ENCODE measurements at places on chromosomes 5 and 9. TPM values are rescaled to one million over a fixed set of nuclear protein-coding genes. Genes with fewer than 3 reads are reported as not detected.

DOCK8 gene
- 22.8 TPM for total RNA-seq

CATSPER3 gene
- total RNA-seq = not detected

SDHA gene
- total RNA-seq = 201 TPM

CHSY3 gene
- total RNA-seq = 7.6 TPM

PCDHB10 gene
- total RNA-seq = 6.1 TPM

LCN10 gene
- not detected for total RNA-seq

SLC36A3 gene
- not detected for total RNA-seq

GARIN3 gene
- total RNA-seq = not detected

ADAM19 gene
- total RNA-seq = 16.5 TPM

CER1 gene
- not detected for total RNA-seq

- no peak for DNase-seq
These were observed 54.0 kb downstream of the GPR21 start for GRCh38 chr9:123087359-123087888.

- DNase-seq = no peak
These were observed 9.9 kb downstream of the REEP2 start for GRCh38 chr5:138448481-138449398.

GRCh38 chr9:137428841-137429545 lies 5.8 kb downstream of the NOXA1 start:
- DNase-seq = no peak

- no peak for DNase-seq
These were observed 957.8 kb upstream of the TYRP1 start for GRCh38 chr9:11735391-11735790.

DNA sequence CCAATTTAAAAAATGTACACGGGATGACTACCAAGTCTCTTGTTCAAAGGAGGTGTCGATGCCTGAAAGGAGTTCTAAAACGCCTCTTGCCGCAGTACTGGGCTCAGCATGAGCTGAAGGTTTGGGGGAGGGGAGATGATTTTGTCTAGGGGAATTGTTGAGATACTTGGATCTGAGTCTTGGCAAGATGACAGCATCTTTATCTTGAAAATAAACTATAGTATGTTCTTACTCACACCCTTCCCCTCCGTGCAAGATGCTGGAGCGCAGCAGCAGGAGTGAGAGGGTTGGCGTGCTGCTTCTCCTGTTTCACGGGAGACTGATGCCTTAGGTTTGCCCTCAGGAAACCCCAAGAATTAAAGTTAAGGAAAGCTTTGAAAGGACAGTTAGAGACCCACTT lies 47.3 kb downstream of the FAM78A start:
- DNase-seq = no peak

DNA sequence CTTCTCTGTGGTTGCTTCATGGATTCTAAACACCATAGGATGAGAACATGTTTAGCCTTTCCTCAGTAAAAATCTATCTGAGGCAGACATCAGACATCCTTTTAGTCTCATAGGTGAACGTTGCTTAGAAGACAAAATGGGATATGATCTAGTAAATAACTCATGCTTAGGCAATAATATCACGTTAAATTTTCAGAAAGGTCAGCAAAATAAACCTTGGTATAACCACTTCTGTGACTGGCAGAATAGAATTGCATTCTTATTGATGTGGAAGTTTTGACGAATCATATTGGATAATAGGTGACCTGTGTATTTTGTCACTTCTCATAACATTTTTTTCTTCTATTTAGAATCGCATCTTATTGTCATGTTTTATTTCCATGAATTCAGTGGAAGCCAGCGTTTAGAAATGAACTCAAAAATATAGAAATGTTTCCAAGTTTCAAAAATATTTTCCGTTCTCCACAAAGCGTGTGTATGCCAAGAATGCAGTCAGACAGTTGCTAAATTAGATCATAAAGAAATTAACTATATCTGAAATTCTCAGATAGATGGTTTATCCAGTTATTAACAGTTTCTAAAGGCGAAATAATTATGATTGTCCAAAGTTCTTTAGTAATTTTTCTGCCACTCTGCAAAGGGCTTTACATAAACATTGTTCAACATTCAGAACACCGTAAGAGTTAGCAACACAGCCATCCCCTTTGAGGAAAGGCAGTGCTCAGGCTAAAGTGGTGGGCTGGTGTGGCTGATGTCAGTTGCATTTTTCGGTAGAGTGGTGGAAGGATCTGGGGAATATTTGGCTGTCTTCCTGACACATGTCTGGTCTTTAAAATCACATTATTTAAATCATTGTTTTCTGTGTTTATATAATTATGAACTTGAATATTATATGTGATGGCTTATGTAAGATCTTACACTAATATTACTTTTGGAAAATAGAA lies 827.2 kb downstream of the MTRR start:
- DNase-seq = peak; percentile 46

DNA sequence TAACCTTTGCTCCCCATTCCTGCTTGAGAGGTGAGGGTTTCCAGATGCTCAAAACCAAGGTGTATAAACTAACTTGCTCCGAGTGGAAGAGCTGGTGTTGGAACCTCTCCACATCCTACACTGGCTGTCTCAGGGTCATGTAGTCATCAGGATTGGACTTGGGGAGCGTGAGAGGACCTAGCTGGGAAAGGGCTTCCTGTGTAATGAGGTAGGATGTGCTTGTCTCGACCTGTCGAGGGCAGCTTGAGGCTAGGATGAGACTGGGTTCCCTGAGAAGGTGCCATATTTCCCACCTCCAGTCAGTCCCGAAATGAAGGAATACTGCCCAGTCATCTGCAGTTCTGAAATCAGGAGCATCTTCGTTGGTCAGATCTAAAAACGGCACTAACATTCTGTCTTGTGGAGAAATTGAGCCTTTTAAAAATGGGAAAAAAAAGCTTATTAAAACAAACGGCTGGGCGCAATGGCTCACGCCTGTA lies 1.3 kb downstream of the CCNI2 start:
- no peak for DNase-seq

DNA sequence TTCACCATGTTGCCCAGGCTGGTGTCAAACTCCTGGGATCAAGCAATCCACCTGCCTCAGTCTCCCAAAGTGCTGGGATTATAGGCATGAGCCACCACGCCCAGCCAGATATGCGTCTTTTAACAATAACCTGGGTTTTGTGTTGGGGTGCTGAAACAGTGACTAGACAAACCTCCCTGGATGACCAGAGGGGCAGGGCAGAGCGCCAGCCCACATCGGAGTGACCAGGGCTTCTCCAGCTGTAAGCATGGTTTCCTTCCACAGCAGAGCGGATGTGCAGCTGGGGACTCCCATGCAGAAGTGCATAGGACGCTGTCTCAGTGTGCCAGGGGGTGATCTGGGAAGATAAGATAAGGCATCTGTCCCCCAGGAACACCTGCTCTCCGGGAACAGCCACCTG lies 244.9 kb downstream of the IRX2 start:
- no peak for DNase-seq

- no peak for DNase-seq
These were observed 53.2 kb downstream of the TRIP13 start for GRCh38 chr5:945691-946551.

- DNase-seq = peak; percentile 16
These were observed 227.0 kb downstream of the ELAVL2 start for GRCh38 chr9:23598994-23599393.

DNA sequence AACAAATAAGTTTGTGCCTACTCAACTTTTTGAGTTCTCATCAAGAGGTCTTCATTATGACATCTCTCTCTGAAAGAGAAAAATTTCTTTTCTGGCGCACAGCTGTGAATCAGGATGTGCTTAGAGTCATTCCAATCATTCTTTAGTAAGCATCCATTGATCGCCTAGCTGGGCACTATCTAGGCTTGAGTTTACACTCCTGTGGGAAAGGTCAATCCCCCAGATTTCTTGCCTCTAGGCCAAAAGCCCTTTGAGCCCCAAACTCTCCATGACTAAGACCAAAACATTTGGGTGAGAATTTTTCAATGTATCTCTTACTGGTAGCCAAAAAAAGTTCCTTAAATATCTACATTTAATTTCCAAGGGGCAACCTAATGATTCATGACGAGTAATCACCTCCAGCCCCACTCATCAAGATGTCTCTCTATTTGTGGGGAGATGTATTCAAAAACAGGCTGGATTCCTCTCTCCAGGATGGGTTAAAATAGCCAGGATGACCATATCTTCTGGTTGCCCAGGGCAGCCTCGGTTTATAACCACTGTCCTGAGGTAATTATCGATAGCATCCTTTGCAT lies 101.7 kb downstream of the GNA14 start:
- no peak for DNase-seq

DNA sequence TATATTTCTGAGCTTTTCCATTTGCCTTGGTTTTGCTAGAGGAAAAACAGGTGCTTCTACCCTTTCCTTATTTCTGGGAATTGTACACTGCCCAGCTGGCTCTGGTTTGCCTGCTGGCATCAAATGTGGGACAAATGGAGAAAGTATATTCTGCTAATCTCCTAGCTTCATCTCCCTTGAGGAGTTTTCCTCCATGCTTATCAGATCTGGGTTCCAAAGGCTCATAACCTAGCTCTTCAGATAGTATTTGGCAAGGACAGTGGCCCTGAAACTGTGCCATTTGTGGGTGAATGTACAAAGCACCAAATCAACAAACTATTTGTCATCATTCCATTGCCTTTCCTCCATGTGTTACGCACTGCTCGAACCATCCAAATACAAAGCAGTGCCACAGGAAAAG lies 16.2 kb downstream of the PRLR start:
- DNase-seq = peak; percentile 93

- peak; percentile 28 for DNase-seq
These were observed 223.5 kb downstream of the SH3GL2 start for GRCh38 chr9:17802249-17802857.

DNA sequence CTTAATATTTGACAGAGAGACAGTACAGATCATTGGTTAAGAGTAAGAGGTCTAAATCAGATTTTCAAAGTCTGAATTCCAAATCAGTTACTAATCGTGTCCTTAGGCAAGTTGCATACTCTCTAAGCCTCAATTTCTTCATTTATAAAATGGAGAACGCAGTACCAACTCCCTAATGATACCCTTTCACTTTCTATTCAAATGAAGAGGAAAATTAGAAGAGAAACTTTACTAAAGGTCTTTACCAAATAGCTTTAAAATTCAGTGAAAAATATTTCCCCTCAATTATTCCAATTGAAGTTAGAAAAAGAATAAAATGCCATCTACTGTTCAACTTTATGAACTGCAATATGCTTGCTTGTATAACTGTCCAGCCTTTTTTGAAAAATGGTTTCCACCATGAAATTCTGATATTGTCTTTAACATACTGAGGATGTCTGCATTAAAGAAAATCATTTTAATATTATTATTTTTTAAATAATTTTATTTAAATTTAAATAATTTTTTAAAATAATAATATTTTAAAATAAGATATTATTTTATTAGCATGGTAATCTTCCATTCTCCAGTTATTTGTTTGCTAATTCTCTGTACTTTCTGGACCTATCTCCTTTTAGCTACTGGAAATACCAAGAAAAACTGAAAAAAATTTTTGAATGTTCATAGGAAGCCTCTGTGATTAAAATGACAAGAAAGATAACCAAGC lies 36.0 kb downstream of the POC5 start:
- DNase-seq = peak; percentile 70

- DNase-seq = no peak
These were observed 76.5 kb upstream of the ATG10 start for GRCh38 chr5:81895307-81895706.

DNA sequence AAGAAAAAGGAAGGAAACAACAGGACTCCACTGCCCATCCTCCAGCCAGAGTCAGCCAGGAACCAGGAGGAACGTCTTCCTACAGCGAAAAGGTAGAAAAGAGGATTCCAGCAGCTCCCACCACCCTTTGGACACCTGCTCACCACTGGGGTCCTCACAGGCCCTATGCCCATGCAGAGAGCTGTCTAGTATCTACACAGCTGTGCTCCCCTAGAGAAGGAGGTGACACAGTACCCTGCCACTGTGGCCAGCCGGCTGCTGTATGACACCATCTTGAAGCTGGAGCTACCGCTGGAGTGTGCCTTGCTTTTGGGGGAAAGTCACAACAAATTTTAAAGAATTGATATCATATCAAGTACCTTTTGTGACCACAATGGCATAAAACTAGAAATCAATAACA lies 92.6 kb downstream of the GTF3C4 start:
- no peak for DNase-seq

GRCh38 chr9:37426846-37427245 lies 4.3 kb downstream of the GRHPR start:
- DNase-seq = no peak

DNA sequence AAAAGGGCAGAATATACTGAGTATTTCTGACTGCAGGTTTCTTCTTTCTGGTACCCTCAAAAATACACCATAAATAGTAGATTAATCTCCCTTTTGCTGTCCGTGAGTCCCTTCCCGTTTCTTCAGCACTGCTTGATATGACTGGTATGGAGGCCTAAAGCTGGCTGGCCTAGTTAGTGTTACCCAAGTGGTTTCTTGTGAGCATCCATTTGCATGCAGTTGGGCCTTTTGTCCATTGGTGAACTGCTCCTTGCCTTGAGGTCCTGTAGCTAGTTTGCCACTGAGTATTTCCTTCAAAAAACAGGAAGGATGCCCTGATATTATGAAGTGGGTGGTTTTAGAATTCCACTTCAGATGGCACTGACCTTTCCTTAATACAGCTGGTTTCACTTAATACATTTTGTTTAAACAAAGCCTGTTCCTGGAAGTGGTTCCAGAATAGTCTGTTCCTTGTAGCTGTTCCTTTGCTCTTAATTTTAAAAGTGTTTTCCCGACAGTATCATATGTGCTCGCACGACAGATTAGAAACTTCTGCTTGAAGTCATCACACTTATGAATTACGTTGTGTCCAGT lies 40.0 kb upstream of the ABL1 start:
- no peak for DNase-seq

- DNase-seq = no peak
These were observed 517.3 kb upstream of the TLE4 start for GRCh38 chr9:79054500-79054899.

- DNase-seq = no peak
These were observed 119.3 kb downstream of the CD180 start for GRCh38 chr5:67077296-67077695.

GRCh38 chr5:119501671-119502179 lies 49.4 kb downstream of the HSD17B4 start:
- no peak for DNase-seq

- DNase-seq = peak; percentile 57
These were observed 1.2 kb downstream of the DIPK1B start for GRCh38 chr9:136713550-136713949.

- DNase-seq = no peak
These were observed 11.6 kb upstream of the WHRN start for GRCh38 chr9:114516913-114517312.

- DNase-seq = no peak
These were observed 20.5 kb upstream of the GLRX start for GRCh38 chr5:95842854-95843544.

DNA sequence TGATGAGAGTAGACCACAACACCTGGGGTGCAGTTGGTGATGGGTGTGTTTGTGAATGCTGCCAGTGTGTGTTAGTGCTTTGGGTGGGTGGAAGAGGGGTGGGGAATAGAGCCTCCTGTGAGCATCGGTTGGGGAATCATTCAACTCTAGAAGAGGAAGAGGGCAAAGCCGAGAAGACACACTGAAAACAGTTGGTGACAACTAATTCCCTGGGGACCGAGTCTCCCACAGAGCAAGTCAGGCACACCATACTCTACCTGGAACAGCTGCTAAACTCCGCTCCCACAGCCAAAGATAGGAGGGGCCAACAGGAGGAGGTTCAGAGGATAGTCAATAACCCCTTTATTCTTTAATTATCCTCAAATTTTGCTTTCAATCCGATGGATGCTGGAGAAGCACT lies 1.6 kb upstream of the ARHGEF39 start:
- DNase-seq = no peak
